Peyer's patch (tissue), 4 donors: ENCODE measurements at places on chromosomes 5 and 9. TPM values are rescaled to one million over a fixed set of nuclear protein-coding genes. Genes with fewer than 3 reads are reported as not detected.
A peak's percentile ranks its signal among the peaks of the same experiment; 100 is the strongest.

TNFSF8 gene
- 4.5 TPM for total RNA-seq

ITK gene
- 6.7 TPM for total RNA-seq

OSMR gene
- total RNA-seq: 3.5 TPM

PFN3 gene
- not detected for total RNA-seq

OR1J2 gene
- total RNA-seq: not detected

NR6A1 gene
- 36.1 TPM for total RNA-seq

ZBTB26 gene
- total RNA-seq: 3.2 TPM

ABO gene
- total RNA-seq: 197 TPM

OLFML2A gene
- 10.0 TPM for total RNA-seq

TRMT10B gene
- 3.3 TPM for total RNA-seq

PLAC8L1 gene
- 2.8 TPM for total RNA-seq

DNA sequence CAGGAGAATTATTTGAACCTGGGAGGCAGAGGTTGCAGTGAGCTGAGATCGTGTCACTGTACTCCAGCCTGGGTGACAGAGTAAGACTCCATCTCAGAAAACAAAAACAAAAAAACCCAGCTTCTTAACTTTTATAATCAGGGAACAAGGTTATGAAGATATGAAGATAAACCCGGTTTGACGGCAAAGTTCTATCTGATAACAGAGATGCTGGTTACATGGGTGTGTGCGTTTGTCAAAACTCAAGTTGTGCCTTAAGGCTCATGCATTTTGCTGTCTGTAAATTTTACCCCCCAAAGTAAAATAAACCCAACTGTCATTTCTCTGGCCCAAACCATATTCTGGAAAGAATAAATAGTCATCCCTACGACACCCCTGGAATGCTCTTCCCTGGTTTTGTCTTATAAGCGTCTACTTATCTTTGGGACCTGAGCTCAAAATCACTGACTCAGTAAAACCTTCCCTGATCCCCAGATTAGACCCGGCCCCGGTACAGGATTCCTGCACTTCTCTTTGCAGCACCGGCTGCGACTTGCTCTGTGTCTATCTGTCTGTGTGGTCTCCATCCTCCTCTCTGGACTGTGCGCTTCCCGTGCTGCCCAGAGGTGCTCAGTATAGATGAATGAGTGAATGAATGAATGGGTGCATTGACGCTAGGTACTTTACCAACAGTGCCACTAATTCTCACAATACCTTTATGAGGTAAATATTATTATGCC, 172.2 kb downstream of the DAB2IP start:
- no peaks in the 10 kb centered on the region for H3K4me1 ChIP-seq
- peak; percentile 25 for DNase-seq
- H3K4me3 ChIP-seq: no peak overlapping the region
- no peaks in the 10 kb centered on the region for H3K27me3 ChIP-seq

DNA sequence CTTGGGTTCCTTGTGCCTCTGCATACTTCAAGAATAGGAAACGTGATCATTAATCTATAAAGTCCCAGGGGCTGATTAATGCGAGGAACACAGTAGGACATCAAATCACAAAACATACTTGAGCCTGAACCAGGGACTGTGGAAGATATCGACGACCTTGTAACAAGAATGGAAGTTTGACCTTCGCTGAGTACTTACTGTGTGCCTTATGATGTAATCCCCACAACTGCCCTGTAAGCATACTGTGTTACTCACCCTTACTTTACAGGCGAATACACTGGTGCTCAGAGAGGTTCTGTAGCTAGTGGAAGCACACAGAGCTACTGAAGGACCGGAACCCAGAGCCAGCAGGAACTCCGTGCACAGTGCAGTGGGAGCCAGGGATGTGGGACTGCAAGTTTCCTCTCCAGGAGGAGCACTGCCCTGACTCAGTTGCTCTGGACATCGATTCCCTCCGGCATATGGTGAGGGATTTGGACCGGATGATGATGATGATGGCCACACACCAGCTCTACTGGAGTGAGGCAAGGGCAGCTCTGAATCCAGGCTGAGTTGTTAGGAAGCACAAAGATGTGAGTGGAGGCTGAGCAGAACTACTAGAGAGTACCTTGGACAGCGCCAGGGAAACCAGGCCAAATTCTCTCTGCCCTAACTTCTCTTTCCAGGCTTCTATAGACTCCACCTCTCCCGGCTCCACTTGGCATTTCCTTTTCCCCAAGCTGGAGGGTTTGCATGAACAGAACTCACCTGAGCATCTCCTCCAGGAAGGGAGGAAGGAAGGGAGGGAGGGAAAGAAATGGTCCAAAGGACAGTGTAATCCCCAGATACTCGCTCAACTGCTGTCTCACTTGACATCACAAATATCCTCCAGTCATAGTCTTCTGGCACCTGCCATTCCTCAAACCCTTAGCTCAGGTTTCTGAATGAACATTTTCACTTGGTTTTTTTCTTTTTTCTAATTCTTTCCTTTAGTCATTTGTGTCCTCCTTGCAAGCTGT, 1.5 kb upstream of the GABBR2 start:
- H3K36me3 ChIP-seq: no peaks in the 10 kb centered on the region
- no peak overlapping the region for H3K4me3 ChIP-seq
- no peak overlapping the region for H3K27ac ChIP-seq

- no peak for DNase-seq
- H3K4me3 ChIP-seq: no peak overlapping the region
- no peaks in the 10 kb centered on the region for H3K36me3 ChIP-seq
- no peaks in the 10 kb centered on the region for H3K4me1 ChIP-seq
- H3K27ac ChIP-seq: no peak overlapping the region
These were observed 213.3 kb downstream of the CDK5RAP2 start for GRCh38 chr9:120366644-120367019.

GRCh38 chr9:99351647-99352046, 129.6 kb downstream of the SEC61B start:
- H3K4me3 ChIP-seq: no peak overlapping the region
- H3K27ac ChIP-seq: no peak overlapping the region
- no peaks in the 10 kb centered on the region for H3K4me1 ChIP-seq
- H3K27me3 ChIP-seq: no peaks in the 10 kb centered on the region

- no peak overlapping the region for H3K4me3 ChIP-seq
- H3K36me3 ChIP-seq: no peaks in the 10 kb centered on the region
- H3K4me1 ChIP-seq: no peaks in the 10 kb centered on the region
- DNase-seq: no peak
These were observed 2393.0 kb upstream of the C9orf72 start for GRCh38 chr9:29966247-29966646.

GRCh38 chr9:93315118-93315517, 131.2 kb downstream of the WNK2 start:
- no peaks in the 10 kb centered on the region for H3K36me3 ChIP-seq
- H3K27me3 ChIP-seq: no peaks in the 10 kb centered on the region
- no peaks in the 10 kb centered on the region for H3K4me1 ChIP-seq
- no peak overlapping the region for H3K27ac ChIP-seq

DNA sequence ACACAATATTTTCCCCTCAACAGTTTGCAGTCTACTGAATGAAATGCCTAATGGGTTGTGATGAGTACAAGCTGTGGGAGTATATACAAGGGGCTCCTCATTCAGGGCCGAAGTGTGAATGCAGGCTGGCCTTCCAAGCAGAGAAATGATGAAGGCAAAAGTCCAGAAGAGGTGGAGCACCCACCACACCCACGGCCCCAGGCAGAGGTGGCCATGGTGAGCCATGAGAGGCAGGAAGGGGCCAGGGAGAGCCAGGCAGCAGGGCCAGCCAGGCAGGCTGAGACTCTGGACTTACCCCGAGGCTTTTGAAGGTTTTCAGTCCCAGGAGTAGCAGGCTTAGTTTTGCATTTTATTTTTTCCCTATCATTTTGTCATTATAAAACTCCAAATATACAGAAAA, 218.1 kb downstream of the AUH start:
- H3K4me1 ChIP-seq: no peaks in the 10 kb centered on the region
- no peak overlapping the region for H3K27ac ChIP-seq
- H3K27me3 ChIP-seq: no peaks in the 10 kb centered on the region
- DNase-seq: no peak

- DNase-seq: peak; percentile 82
- no peaks in the 10 kb centered on the region for H3K27me3 ChIP-seq
- H3K27ac ChIP-seq: no peak overlapping the region
- no peaks in the 10 kb centered on the region for H3K36me3 ChIP-seq
- peaks cover 7% of the 10 kb centered on the region for H3K4me1 ChIP-seq
These were observed 47.8 kb downstream of the NR3C1 start for GRCh38 chr5:143355710-143356109.

- H3K27ac ChIP-seq: peak overlapping the region; percentile 27
- no peaks in the 10 kb centered on the region for H3K27me3 ChIP-seq
- peaks cover 4% of the 10 kb centered on the region for H3K4me1 ChIP-seq
- H3K4me3 ChIP-seq: no peak overlapping the region
- no peak for DNase-seq
- H3K36me3 ChIP-seq: no peaks in the 10 kb centered on the region
These were observed 3.7 kb upstream of the WDR31 start for GRCh38 chr9:113343732-113344231.

DNA sequence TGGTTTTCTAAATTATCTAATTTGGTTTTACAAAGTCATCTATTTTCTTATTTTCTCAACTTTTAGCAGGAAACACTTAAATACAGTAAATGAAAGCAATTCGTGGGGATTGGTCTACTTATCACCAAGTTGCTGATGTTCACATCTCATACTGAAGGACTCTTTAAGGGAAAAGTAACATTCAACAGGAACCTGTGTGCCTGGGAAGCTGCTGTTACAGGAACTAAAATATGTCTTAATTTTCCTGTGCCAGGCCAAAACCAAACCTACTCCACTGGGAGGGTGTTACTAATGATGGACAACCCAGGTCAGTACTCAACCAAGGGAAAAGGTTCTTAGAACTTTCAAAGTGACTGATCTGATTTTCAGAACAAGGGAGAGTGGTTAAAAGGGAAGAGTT, 5.3 kb downstream of the ISCA1 start:
- H3K27ac ChIP-seq: no peak overlapping the region
- no peak overlapping the region for H3K4me3 ChIP-seq
- no peaks in the 10 kb centered on the region for H3K27me3 ChIP-seq
- no peak for DNase-seq
- H3K36me3 ChIP-seq: no peaks in the 10 kb centered on the region

GRCh38 chr9:120944434-120944843, 17.8 kb upstream of the TRAF1 start:
- H3K36me3 ChIP-seq: no peaks in the 10 kb centered on the region
- H3K4me1 ChIP-seq: no peaks in the 10 kb centered on the region
- H3K27me3 ChIP-seq: no peaks in the 10 kb centered on the region
- no peak for DNase-seq
- no peak overlapping the region for H3K4me3 ChIP-seq

DNA sequence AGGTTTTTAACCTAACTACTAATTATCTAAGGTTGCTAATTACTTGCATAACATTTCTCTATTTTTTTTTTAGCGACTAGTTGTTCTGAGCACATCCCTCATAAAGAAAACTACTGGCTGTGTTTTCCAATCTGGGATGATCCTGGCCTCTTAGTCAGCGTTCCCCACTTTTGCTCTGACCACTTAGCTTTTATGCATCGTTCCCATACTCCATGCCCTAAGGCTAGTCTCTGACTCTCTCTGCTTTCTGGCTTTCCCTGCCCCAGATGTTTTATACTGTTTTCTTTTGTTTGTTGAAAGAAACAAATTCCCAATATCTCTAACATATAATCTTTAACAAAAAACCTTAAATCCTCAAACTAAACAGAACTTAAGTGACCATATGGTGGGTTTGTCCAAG, 217.9 kb downstream of the SPATA31D1 start:
- no peaks in the 10 kb centered on the region for H3K36me3 ChIP-seq
- no peaks in the 10 kb centered on the region for H3K4me1 ChIP-seq
- no peak overlapping the region for H3K27ac ChIP-seq
- no peak for DNase-seq
- H3K4me3 ChIP-seq: no peak overlapping the region

DNA sequence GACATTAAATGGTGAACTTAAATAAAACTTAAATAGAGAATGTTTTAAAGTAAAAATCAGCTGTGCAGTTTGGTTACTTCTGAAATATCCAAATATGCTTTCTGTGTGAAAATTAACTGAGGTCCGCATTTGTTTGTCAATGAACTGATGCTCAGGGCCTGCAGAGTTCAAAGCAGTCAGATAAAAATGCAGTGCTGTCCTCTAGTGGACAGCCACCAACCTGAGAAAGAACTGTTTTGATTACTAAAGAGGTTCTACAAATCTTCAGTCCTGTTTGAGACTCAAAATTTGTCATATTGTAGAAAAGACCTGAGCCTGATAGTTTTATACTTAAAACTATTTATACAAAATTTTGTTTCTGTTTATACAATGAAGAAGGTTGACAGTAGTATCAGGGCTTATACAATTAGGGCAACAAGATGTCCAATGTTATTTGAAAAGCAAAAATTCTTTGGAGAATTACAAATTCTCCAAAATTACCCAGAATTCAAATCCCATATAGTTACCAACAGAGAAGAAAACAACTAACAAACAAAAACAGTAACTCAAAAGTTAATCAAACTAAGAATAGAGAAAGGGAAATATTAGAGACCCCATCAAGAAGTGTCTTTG, 232.3 kb upstream of the TBCA start:
- H3K36me3 ChIP-seq: no peaks in the 10 kb centered on the region
- H3K4me1 ChIP-seq: no peaks in the 10 kb centered on the region
- DNase-seq: no peak
- no peak overlapping the region for H3K4me3 ChIP-seq

DNA sequence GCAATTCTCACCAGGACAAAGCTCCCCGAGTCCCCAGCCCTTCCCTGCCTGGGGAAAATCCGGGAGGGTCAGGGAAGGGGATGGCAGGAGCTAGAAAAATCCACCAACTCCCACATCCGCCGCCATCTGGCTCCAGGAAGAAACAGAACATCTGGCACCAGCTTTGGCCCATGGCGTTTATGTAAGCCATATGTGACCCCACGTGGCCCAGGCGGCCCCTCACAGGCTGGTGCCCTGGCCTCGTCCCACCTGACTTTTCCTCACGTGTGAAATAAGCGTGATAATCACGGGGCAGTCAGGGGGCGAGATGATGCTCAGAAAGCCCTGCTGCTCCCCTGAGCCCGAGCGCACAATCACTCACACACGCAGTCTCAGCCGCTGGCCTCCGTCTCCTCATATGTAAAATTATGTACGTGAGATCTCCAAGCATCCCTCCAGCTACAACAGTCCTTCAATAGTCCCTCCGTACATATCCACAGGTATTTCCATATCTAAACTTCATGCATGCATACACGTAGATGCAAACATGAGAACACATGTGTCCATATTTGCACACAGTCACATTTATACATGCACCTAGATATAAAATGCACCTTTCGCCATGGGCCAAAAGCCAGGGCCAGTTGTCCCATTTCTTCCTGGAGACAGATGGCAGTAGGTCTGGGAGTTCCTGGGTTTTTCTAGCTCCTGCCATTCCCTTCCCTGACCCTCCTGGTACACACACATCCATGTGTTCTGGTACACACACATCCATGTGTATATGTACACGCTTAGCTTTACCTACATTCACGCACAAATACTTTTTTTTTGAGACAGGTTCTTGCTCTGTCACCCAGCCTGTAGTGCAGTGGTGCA, 28.9 kb downstream of the PLPP7 start:
- DNase-seq: no peak
- H3K27me3 ChIP-seq: no peaks in the 10 kb centered on the region
- H3K4me3 ChIP-seq: no peak overlapping the region
- no peaks in the 10 kb centered on the region for H3K4me1 ChIP-seq
- no peaks in the 10 kb centered on the region for H3K36me3 ChIP-seq

- no peaks in the 10 kb centered on the region for H3K27me3 ChIP-seq
- no peaks in the 10 kb centered on the region for H3K36me3 ChIP-seq
- no peak overlapping the region for H3K27ac ChIP-seq
These were observed 218.7 kb downstream of the IRX2 start for GRCh38 chr5:2532809-2533208.
